AML-193 (cell line): ENCODE measurements at places on chromosomes 6 and 20.
A peak's percentile ranks its signal among the peaks of the same experiment; 100 is the strongest.

DNA sequence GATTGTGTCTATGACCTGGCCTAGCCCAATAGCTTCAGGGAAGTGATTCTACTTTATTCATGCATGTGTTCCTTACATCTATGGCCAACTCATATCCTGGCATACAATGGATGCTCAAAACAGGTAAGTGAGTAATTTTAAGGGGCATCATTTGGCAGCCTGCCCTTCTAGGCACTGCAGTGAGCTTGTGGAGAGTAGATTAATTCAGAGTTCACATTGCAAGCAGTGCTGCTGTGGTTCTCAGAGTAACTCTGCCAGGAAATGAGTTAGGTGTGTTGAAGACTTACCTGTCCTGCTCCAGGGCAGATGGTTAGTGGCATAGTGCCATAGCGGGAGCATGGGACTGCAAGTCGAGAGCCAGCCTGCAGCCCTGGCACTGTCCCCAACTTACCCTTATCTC, 158.0 kb downstream of the SCP2D1 start:
- DNase-seq, result no peak

GRCh38 chr6:12423832-12424231, 133.7 kb downstream of the EDN1 start:
- DNase-seq, result no peak

GRCh38 chr6:10347561-10348327, 67.1 kb downstream of the TFAP2A start:
- no peak for DNase-seq

GRCh38 chr6:70706491-70707123, 38.9 kb downstream of the SMAP1 start:
- peak; percentile 76 for DNase-seq

GRCh38 chr6:136104556-136104955, 145.6 kb downstream of the MTFR2 start:
- DNase-seq, result no peak

- DNase-seq, result no peak
Observed at GRCh38 chr20:61513124-61514017, 261.3 kb downstream of the CDH4 start.

- no peak for DNase-seq
Observed at GRCh38 chr6:73308712-73309534, 45.2 kb downstream of the DPPA5 start.

DNA sequence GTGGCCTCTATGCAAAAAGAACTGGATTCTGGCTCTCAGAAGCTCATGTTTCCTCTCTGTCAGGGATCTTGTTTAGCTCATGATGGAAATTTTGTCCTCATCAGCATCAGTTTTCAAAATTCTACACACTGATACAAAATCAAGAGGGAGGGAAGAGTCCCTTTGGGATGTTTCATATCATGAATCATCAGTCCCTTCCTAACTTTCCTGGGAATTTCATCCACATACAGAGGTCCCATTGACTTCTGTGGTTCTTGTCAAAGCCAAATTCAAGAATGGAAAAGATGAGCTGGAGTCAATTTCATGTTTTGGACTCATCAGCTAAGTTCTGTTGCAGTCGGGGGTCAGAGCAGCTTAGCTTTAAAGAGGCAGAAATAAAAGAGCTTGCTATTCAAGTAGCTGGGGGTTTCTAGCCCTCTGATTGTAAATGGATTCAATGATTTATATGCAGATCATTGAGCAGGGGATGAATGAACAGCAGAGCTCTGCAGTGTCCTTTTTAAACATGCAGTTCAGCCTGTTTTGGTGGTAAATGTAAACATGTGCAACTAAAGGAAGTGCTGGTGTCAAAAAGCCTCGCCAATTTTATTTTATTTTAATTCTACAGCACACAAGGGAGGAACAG, 21.3 kb upstream of the TMEM14A start:
- no peak for DNase-seq

DNA sequence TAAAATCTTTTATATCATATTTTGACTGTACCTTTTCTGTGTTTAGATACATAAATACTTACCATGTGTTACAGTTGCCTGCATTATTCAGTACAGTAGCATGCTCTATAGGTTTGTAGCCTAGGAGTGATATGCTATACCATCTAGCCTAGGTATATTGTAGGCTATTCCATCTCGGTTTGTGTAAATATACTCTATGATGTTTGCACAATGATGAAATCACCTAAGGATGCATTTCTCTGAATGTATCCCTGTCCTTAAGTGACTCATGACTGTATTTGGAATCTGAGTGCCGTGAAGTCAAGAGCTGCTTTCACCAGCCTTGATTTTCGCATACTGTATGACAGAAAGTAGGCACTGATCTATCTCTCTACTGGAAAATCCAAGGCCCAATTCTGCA, 129.9 kb downstream of the UTRN start:
- DNase-seq, result no peak

GRCh38 chr6:100346203-100346602, 118.5 kb downstream of the SIM1 start:
- DNase-seq, result no peak

GRCh38 chr6:64672651-64673050, 1034.4 kb downstream of the EYS start:
- DNase-seq, result no peak

GRCh38 chr6:100307561-100307960, 157.2 kb downstream of the SIM1 start:
- DNase-seq, result no peak

GRCh38 chr20:11502061-11502460, 415.6 kb upstream of the BTBD3 start:
- DNase-seq, result peak; percentile 28

- DNase-seq, result no peak
Observed at GRCh38 chr20:36051318-36052116, 83.1 kb downstream of the CNBD2 start.

DNA sequence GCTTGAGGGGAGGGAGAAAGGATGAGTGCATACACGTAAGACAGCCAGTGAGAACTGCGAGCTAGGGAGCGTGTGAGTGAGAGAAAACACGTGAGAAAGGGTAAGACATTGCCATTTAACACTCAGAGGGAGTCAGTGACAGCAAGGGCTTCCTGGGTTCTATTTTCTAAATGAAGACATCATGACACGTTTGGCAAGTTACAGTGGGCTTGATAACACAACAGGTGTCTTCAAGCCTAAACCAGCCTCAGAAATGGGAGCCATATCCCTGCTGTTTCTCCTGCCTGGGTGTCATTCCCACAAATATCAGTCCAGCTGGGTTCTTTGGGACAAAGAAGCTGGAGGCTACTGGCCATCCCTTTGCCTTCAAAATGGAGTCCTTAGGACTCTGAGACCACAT, 16.9 kb upstream of the MOCS1 start:
- DNase-seq, result no peak

- no peak for DNase-seq
Observed at GRCh38 chr6:118148561-118148960, 241.5 kb downstream of the SLC35F1 start.

GRCh38 chr6:94349227-94349626, 929.9 kb upstream of the EPHA7 start:
- DNase-seq, result no peak
